Small intestine (tissue), 16 donors: ENCODE measurements at places on chromosomes 11 and 22. TPM values are rescaled to one million over a fixed set of nuclear protein-coding genes. Genes with fewer than 3 reads are reported as not detected.
A peak's percentile ranks its signal among the peaks of the same experiment; 100 is the strongest.

DNA sequence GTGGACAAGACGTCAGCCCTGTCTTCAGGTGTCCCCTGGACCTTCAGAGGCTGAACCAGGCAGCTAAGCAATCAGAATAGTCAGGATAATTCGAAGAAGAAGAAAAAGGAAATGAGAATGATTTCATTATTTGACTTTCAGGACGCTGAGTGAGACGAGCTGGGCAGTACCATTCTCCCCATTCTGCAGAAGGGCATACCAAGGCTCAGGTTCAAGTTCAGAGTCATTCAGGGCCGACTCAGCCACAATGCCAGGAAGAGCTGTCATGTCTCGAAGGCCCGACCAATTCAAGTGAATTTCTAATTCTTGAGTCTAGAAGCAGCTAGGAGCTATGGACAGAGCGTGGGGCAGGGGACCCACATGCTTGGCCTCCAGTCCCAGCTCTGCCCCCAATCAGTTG, 33.8 kb upstream of the CD82 start:
- no peak for DNase-seq

DNA sequence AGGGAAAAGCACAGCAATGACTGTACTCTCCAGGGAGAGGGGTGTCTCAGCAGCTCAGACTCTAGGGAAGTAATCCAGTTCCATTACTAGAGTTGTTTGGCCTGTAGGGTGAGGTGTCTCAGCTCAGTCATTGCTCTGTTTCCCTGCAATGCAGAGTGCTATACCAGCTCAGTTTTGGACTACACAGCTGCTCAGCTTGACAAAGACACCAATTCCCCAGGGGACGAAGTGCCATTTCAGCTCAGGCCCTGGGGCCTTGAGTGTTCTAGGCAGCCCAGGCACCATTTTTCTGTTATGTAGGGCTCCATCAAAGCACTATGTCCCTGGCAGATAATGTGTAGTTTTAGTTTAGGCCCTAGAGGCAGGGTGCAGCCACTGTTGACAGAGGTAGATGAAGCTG, 18.2 kb downstream of the CALCB start:
- no peak for DNase-seq

- no peak for DNase-seq
These were observed 6.3 kb downstream of the CCDC34 start for GRCh38 chr11:27356624-27357222.

DNA sequence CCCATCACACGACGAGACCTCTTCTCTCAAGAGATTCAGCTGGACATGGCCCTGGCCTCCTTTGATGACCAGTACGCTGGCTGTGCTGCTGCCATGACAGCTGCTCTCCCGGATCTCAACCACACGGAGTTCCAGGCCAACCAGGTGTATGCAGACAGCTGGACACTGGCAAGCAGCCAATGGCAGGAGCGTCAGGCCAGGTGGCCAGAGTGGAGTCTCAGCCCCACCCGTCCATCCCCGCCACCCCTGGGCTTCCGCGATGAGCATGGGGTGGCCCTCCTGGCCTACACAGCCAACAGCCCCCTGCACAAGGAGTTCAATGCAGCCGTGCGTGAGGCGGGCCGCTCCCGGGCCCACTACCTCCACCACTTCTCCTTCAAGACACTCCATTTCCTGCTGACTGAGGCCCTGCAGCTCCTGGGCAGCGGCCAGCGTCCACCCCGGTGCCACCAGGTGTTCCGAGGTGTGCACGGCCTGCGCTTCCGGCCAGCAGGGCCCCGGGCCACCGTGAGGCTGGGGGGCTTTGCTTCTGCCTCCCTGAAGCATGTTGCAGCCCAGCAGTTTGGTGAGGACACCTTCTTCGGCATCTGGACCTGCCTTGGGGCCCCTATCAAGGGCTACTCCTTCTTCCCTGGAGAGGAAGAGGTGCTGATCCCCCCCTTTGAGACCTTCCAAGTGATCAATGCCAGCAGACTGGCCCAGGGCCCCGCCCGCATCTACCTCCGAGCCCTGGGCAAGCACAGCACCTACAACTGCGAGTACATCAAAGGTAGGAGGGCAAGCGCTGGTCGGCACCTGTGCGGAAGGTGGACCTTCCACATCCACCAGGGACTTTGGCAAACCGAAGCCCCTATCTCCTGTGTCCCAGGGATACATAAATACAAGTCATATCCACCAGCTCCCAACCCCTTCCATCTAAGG, 11.3 kb downstream of the CHRNA10 start:
- DNase-seq, result no peak

GRCh38 chr11:71574418-71574817, 8.3 kb downstream of the KRTAP5-11 start:
- no peak for DNase-seq

- no peak for DNase-seq
These were observed 44.6 kb downstream of the RBX1 start for GRCh38 chr22:40995821-40996220.

DNA sequence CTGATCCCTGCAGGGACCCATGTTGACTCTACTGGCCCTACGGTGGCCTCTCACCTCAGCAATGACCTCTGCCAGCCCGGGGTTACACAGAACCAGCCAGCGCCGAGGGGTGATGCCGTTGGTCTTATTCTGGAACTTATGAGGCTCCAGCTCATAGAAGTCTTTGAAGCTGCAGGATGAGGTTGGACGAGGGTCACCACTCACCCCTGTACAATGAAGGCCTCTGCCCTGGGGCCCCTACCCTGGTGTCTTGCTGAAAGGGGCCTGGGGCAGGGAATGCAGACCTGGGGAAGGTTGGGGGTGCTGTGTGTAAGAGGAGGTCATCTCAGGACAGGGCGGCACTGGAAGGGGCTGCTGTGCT, 6.8 kb downstream of the PYGM start:
- no peak for DNase-seq

GRCh38 chr11:72859126-72859525, 44.9 kb downstream of the ATG16L2 start:
- no peak for DNase-seq

DNA sequence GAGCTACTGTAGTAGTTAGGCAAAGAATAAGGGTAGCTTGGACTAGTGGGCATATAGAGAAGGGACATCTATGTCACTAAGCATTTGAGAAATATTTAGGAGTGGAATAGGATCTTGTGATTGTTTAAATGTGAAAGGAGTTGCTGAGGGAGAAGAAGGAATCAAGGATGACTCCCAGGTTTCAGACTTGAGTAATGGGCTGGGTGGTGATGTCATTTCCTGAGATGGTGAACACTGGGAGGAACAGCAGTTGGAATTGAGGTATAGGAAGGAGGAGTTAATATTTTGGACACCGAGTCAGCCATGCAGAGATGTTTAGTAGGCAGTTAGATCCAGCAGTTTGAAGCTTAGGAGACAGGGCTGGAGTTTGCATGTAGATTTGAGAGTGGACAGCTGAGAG, 40.1 kb downstream of the REXO2 start:
- DNase-seq, result no peak

DNA sequence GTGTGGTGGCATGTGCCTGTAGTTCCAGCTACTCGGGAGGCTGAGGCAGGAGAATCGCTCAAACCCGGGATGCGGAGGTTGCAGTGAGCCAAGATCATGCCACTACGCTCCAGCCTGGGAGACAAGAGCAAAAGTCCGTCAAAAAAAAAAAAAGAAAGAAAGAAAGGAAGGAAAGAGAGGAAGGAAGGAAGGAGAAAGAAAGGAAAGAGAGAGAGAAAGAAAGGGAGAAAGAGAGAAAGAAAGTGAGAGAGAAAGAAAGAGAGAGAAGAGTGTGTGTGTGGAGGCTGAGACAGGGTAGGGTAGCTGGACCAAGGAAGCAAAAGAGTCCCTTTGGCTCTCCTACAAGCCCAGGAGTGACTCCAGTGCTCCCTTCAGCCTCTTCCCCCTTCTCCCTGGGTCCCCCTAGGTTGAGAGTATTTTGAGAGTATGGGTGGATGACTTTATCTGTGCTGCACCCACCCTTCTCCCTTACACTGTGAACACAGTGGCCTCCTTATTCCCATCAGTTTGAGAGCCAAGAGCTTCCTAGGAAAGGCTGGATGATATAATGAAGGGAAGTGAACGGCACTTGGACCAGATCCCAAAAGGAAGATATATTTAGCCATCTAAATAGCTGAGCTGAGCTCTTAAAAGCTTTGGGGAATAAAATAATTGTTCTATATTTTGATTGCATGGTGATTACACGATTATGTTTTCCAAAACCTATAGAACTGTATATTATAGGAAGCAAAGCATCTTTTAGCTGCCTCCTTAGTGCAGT, 9.5 kb upstream of the DENND5A start:
- no peak for DNase-seq

DNA sequence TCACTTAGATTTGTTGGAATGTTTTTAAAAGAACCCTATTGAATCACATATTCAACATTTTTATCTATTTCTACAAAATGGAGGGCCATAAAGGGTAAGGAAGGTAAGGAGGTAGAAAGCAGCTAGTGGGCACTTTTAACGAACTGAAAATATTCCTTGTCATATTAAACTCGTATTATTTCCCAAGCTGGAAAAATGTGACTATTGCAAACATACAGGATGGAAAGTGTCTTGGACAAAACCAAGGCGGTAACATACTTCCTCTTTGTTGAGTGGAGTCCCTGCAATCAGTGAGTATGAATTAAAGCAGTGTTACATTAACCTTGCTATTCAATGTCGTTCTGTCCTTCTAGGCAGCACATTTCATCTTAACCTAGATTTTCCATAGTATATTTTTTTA, 165.6 kb downstream of the RCN1 start:
- DNase-seq, result no peak

DNA sequence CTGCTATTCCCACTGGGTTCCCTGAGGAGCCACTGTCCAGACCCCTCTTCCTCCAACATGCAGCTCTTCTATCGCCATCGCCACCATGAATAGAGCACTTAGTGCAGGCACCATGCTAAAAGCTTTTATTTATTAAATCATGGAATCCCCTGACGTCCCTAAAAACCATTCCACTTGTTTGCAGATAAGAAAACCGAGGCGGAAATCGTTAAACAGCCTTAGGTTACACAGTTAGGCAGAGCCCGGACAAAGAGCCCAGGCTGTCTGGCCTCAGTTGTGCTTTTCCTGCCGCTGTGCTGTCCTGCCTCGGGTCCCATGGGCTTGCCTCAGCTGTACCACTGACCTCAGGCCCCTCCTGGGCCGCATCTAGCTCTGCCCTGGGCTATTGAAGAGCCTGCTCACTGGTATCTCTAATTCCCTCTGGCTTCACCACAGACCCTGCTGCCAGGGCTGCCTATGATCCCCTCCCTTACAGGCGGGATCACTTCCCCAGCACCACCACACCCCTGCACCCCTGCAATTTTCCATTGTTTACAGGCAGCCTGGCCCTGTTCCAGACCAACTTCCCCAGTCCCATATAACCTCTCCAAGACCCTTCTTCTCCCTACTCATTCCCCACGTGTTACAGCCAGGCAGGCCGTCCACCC, 13.0 kb upstream of the TUB start:
- DNase-seq, result no peak

DNA sequence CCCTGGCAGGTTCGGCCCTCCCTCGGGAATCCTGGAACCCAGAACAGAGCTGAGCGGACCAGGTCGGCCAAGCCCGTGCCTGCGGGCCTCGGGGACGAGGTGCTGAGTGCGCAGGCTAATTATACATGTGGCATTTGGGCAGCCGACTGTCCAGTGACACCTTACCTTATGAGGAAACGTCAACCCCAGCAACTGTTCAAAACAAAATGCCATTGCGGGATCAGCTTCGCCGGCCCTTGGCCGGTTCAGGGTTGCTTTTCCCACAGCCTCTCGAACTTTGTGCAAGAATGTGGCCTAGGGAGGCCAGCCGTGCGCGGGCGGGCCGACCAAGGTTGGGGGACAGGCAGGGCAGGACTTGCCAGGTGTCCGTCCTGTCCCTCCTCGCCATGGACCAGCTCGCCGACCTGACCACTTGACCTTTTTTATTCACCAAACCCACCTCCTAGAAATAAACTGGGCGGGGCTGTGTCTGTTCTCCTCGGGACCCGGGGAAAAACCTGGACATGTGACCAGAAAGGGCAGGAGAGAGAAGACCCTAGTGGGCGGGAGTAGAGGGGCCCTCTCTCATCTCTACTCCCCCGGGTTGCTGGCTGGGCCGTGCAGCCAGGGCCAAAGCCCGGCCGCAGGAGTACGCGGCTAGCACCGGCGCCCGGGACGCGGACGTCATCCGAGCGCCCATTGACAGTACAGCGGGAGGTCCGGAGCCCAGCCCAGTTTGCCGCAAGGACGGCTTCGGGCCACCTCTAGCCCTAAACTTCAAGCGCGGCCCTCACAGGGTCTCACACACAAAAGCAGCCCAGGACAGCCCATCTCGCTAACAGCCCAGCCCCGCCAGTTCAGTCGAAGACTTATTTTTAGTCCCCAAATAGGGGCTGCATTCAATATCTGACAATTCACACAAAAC, 134.3 kb upstream of the C11orf58 start:
- peak; percentile 63 for DNase-seq

DNA sequence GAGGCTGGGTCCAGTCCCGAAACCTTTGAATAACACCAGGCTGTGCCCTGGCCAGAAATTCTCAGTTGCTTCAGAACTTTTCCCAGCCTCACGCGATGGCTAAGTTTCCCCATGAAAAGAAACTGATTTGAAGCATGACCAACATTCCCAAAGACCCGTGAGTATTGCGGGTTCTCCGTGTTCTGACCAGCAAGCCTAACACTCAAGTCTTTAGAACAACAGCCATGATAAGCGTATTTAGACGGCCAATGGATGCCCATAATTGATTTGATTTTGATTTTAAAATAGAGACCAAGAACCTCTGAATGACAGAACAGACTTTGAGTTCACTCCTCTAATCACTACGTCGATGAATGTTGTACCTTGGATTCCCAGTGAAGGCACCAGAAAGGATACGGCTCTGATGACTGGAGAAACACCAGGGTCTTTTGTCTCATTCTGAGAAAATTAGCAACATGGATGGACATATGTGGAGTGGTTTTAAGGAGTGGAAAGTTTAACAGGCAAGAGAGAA, 43.9 kb downstream of the ZNF280B start:
- DNase-seq, result no peak

DNA sequence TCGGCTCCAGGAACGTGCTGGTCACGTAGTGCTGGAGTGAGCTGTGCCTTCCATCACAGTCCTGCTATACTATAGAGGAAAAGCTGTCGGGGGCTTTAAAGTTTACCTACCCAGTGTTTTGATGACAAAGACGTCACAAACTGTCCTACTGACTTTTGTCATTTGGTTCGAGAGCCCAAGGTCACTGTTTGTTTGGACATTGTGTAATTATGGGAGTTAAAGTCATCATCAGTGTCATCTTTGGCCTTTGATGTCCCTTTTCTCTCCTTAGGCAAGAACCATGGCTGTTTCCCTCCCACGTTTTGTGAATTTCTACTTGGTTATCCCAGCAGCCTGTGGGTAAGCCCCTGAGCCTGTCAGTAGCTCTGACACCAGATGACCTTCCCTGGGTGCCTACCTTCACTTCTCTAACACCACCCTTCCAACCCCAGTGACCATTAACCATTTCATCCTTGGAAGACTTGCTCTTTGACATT, 59.3 kb downstream of the SLC1A2 start:
- no peak for DNase-seq

Gene SDHAF2
- 63.0 TPM for polyA plus RNA-seq

Gene DNAJB7
- 0.89 TPM for polyA plus RNA-seq

Gene MYEOV
- polyA plus RNA-seq, result 2.4 TPM

Gene SAA2
- 9.2 TPM for polyA plus RNA-seq

Gene LINC01488
- not detected for polyA plus RNA-seq
